Activated naive CD8-positive, alpha-beta T cell treated with anti-CD3 and anti-CD28 coated beads, Interleukin-2, amount 10 ng/mL, durations not matched to agents 7 days and 5 days (primary cell): ENCODE measurements at places on chromosomes 2 and 18. TPM values are rescaled to one million over a fixed set of nuclear protein-coding genes. Genes with fewer than 3 reads are reported as not detected.

KIF1A gene
- 2.3 TPM for total RNA-seq

RAX gene
- not detected for total RNA-seq

NCKAP1 gene
- total RNA-seq: 0.69 TPM

MTERF4 gene
- 88.9 TPM for total RNA-seq

CIB4 gene
- total RNA-seq: not detected

DNA sequence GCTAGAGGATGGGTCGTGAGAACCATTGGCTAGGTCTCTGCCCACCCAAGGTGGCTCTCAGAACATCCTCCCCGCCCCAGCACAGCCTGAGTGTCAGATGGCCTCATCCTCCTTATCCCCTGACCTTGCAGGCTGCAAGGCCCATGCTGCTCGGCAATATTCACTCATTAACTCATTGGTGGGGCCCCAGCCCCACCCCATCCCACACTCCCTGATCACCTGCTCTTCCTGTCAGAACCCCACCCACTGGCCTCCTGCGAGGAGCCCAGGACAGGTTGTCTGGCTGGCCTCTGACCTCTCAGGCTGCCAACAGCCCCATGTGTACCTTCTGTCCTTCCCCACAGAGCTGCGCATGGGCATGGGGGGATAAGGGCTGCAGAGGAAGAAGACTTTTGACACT lies 5.3 kb downstream of the ADCY3 start:
- no peak overlapping the region for H3K4me3 ChIP-seq
- no peak for DNase-seq
- peaks cover 32% of the 10 kb centered on the region for H3K36me3 ChIP-seq
- no peaks in the 10 kb centered on the region for H3K27me3 ChIP-seq
- no peak overlapping the region for H3K27ac ChIP-seq
- H3K4me1 ChIP-seq: peaks cover 26% of the 10 kb centered on the region

DNA sequence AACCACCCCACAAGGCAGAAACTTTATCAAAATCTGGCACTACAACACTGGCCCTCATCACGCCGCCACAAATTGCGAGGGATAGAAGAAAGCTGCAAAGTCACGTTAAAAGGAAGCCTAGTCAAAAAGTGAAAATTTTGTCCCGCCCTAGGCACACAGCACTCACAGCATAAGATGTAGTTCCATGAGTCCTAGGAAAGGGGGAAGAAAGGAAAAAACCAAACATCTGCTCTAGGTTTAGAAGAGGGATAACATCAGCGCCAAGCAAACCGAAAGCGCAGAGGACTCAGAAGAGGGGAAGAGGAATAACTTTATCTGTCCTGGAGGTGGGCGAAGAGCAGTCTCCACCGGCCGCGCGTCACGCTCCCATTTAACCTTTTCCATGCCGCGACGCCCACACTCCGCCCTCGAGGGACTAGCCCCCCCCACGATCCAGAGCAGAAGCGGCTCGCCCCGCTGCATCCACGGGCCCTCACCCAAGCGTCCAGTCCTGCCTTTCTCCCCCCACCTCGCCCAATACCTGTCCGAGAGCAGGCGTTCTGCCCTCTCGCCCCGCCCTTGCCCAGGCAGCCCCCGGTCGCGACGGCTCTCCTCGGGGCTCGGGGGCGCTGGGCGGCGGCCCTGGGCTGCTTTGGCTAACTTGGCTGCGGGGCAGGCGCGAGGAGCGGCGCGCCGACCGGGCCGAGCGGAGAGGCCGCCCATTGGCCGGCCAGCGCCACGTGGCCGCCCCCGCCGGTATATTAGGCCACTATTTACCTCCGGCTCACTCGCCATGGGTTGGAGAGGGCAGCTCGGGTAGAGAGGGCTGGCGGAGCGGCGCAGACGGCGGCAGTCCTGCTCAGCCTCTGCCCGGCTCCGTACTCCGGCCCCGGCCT lies at the start of gene HOXD1:
TSS of gene HOXD1 (plus strand) at position 770 of the 875 bp plus-strand sequence. CDS start 134 bp downstream, outside the sequence.
- peak within 1 kb of the TSS; percentile 77 for H3K4me3 ChIP-seq
- H3K27me3 ChIP-seq: peaks cover 87% of the 10 kb centered on the region
- no peaks in the 10 kb centered on the region for H3K36me3 ChIP-seq
- H3K4me1 ChIP-seq: peaks cover 10% of the 10 kb centered on the region
- H3K27ac ChIP-seq: no peak within 1 kb of the TSS

DNA sequence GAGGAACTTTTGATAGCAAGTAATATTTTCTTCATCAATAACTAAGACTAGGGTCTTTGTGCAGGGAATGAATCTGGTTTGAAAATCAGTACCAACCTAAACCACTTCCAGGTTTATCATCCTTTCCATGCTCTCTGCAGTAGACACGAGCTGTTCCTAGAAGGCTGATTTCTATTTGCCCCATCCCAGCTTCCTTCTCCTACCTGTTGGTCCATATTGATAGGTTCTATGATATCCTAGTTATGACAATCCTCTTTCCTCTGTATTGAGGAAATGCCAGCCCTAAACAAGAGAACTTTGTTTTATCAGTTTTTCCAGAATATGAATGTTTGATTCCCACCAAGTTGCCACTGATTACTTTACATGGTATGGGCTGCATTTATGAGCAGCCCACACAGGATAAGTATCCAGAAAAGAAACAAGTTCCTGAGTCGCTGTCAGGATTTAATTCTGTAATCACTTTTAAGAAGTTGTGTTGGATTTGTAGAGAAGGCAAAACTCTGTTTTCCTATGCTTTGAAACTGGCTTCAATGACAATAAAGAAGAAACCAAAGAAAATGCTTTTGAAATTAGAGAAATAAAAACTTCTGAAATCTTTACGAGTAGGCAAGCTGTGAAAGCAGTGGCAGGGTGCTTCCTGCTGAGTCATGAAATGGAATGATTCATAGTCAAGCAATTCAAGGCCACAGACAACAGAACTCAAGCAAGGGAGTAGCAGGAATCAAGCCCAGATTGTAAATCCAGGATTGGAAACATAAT lies 37.3 kb upstream of the TANK start:
- DNase-seq: no peak
- peak overlapping the region; percentile 25 for H3K4me3 ChIP-seq
- peaks cover 3% of the 10 kb centered on the region for H3K27me3 ChIP-seq
- H3K27ac ChIP-seq: no peak overlapping the region
- H3K4me1 ChIP-seq: peaks cover 10% of the 10 kb centered on the region

- H3K4me1 ChIP-seq: no peaks in the 10 kb centered on the region
- DNase-seq: no peak
- no peak overlapping the region for H3K27ac ChIP-seq
- H3K4me3 ChIP-seq: no peak overlapping the region
These were observed 449.6 kb downstream of the SPAG16 start for GRCh38 chr2:213733893-213734292.

DNA sequence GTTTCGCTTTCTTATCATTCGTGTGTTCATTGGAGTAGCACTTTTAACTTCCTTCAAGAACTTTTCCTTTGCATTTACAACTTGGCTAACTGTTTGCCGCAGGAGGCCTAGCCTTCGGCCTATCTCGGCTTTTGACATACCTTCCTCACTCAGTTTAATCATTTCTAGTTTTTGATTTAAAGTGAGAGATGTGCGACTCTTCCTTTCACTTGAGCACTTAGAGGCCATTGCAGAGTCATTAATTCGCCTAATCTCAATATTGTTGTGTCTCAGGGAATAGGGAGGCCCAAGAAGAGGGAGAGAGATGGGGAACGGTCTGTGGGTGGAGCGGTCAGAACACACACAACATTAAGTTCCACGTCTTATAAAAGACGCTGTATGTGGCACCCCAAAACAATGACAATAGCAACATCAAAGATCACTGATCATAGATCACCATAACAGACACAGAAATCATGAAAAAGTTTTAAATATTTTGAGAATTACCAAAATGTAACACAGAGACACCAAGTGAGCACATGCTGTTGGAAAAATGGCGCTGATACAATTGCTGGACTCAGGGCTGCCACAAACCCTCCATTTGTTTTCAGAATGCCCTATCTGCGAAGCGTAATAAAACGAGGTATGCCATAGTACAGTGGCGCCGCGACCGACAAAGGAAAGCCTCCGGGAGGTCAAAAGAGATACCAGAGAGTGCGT lies 553 bp downstream of the TIGD1 start:
- peaks cover 55% of the 10 kb centered on the region for H3K4me1 ChIP-seq
- H3K36me3 ChIP-seq: peaks cover 31% of the 10 kb centered on the region
- H3K27ac ChIP-seq: peak overlapping the region; percentile 100
- H3K27me3 ChIP-seq: no peaks in the 10 kb centered on the region

DNA sequence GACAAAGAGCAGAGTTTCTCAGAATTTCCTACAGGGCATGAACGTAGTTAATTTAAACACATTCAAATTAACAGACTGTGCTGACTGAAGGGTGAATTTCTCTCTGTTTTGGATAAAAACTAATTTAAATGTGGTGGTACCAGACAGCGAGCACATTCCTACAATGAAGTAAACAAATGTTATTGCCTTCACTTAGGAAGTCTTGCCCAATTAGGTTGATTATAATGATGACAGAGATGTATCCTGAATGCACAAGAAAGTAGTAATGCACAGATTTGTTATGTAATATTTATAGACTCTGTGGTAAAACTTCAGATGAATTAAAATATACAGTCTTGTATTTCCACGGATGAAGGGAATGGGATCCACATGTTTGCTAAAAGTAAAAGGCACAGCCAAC lies 507.2 kb downstream of the EPHA4 start:
- no peak overlapping the region for H3K27ac ChIP-seq
- no peak for DNase-seq
- H3K4me1 ChIP-seq: no peaks in the 10 kb centered on the region
- no peaks in the 10 kb centered on the region for H3K27me3 ChIP-seq

DNA sequence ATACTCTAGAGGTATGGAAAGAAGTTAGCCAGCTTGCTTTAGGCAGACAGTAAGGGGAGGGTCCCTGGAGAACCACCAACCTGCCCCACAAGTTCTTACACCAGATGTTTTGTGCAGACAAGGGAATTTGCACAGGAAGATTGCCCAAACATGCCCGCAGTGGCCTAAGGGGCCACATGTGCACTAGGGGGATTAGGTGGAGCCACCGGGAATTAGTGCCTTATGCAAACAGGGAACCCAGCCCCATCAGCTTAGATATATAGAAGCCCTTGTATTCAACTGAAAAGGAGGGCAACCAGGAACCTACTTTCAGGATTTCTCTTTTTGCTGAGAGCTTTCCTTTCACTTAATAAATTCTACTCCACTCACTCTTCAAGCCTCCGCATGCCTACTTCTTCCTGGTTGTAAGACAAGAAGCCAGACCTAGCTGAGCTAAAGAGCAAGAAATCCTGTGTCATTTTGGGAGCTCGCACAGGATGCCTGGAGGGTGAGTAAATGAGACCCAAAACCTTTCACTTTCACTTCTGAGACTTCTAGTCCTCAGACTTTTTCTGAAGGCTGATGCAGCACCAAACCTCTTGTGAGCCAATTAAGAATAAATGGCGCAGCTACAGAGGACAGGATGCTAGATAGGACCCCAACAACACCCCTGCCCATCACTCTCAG lies 146.3 kb downstream of the GCA start:
- H3K4me1 ChIP-seq: no peaks in the 10 kb centered on the region
- no peak overlapping the region for H3K4me3 ChIP-seq
- no peaks in the 10 kb centered on the region for H3K36me3 ChIP-seq
- H3K27ac ChIP-seq: no peak overlapping the region
- no peaks in the 10 kb centered on the region for H3K27me3 ChIP-seq

GRCh38 chr2:135163901-135164300 lies 111.8 kb downstream of the RAB3GAP1 start:
- peaks cover 3% of the 10 kb centered on the region for H3K4me1 ChIP-seq
- H3K27me3 ChIP-seq: no peaks in the 10 kb centered on the region
- no peak overlapping the region for H3K4me3 ChIP-seq
- peaks cover 19% of the 10 kb centered on the region for H3K36me3 ChIP-seq
- H3K27ac ChIP-seq: no peak overlapping the region

DNA sequence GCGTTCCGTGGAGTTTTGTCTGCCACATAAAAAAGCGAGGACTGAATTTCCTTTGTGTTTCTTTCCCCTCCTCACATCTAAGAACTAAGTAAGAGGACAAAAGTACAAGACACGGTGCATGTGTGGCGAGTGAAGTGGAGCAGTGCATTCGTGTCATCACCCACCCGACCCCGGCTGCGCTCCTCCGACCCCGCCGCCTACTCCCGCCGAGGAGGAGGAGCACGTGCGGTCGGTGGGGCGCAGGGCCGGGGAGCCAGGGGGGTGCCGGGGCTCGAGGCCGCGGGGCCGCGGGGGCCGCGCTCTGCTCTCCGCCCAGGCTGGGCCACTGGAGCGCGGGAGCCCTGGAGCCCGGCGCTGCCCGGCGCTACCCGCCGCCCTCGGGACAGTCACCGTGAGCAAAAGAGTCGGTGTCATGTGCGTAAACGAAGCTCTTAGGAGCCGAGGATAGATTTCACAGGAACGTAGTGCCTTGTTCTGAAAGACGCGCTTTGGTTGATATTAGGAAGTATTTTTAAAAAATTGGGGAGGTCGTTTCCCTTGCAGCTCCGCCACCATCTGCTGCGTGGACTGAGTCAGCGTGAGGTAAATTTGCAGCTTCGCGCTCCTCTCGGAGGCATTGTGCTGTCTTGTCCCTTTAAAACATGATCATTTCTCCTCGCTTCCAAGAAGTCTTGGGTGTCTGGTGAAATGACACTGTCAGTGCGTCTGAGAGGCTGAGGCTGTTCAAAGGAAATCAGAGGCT lies 11.0 kb downstream of the TBR1 start:
- H3K36me3 ChIP-seq: peaks cover 7% of the 10 kb centered on the region
- H3K4me1 ChIP-seq: peaks cover 23% of the 10 kb centered on the region
- H3K27ac ChIP-seq: no peak overlapping the region

DNA sequence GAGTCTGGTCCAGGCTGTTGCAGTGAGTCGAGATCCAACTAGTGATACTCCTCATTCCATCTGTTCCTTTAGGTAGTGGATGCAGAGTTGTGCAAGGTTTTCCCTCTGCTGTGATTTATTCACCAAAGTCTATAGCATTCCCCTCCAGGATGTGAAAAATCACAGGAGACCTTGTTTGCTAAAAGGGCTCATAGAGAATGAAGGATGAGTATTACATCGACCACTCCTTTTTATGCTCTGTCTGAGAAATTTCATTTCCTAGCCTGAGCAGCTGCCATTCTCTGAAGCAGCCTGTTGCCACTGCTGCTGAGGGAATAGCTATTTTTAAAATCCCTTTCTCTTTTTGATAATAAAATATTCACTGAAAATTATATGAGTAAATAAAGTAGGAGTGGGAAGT lies 134.1 kb upstream of the LRRTM1 start:
- H3K4me3 ChIP-seq: no peak overlapping the region
- H3K27ac ChIP-seq: no peak overlapping the region
- H3K27me3 ChIP-seq: no peaks in the 10 kb centered on the region
- H3K36me3 ChIP-seq: no peaks in the 10 kb centered on the region
- DNase-seq: no peak

DNA sequence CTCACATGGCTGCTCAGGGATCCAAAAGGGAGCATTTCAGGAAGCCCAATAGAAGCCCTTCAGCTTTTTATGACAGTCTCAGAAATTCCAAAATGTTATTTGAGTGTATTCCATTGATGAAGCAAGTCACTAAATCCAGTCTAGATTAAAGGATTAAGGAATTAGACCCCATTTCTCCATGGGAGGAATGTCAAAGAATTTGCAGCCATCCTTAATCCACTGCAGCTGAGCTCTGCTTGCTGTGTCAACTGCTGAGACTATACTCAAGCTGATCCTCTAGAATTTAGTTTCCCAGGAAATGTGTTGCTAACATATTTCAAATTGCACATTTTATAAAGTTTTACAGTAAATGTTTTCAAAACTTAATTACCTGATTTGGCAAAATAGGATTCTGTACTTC lies 28.4 kb upstream of the C2orf69 start:
- H3K4me3 ChIP-seq: no peak overlapping the region
- H3K4me1 ChIP-seq: no peaks in the 10 kb centered on the region
- no peaks in the 10 kb centered on the region for H3K36me3 ChIP-seq
- peaks cover 11% of the 10 kb centered on the region for H3K27me3 ChIP-seq
- DNase-seq: no peak
- H3K27ac ChIP-seq: no peak overlapping the region
